ENCODE measurements at places on chromosomes 2 and 18. TPM values are rescaled to one million over a fixed set of nuclear protein-coding genes. Genes with fewer than 3 reads are reported as not detected.

- no peak for DNase-seq
These were observed 136.2 kb downstream of the RGPD3 start for GRCh38 chr2:106332054-106332453.

DNA sequence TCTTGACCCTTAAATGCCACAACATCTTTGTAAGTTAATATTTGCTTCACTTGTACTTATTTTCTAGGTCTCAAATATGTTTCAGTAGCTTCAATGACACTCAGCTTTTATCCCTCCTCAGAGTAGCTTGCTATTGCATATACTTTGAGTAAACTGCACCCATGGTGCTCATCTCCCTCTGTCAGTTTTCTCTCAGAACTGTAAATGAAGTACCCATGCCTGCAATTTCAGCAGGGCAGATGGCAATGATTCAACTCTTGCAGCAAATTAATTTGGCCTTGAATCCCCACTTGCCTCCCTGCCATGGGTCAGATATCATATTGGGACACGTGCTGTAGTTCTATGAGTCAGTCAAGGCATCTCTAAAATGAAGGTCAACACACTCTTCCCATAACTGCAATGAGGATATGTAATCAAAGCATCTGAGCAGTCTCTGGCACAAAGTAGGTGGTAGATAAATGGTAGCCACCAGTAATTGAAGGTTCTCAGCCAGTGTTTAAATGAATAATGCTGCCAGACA is 225.8 kb downstream of the PIEZO2 start:
- no peak for DNase-seq

DNA sequence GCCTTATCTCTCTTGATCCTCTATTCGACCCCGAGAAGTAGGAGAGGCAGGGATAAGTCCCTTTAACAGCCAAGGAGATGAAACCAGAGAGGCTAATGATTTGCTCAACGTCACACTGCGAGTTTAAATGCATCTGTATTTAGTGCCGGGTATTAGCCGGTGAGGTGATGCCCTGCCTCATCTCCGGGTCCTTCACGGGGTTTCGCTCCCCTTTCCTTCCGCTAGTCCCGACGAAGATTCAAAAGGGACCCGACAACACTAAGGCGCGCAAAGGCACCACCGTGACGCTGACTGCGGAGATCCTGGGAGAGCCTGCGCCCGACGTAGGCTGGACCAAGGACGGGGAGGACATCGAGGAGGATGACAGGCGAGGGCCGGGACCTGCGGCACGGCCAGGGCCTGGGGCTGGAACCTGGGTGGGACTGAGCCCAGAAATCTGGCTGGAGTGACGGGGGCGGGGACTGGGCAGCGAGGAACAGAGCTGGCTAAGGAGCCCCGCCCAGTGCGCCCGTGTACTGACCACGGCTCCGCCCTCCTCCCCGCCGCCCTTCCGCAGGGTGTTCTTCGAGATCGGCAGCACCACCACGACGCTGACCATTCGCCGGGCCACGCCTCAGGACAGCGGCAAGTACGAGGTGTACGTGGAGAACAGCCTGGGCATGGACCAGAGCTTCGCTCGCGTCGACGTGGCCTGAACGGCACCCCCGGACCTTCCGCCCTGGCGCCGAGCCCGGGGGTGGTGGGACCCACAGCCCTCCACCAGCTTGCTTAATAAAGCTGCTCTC is 1.0 kb upstream of the GMPPA start:
- DNase-seq, result peak; percentile 80

DNA sequence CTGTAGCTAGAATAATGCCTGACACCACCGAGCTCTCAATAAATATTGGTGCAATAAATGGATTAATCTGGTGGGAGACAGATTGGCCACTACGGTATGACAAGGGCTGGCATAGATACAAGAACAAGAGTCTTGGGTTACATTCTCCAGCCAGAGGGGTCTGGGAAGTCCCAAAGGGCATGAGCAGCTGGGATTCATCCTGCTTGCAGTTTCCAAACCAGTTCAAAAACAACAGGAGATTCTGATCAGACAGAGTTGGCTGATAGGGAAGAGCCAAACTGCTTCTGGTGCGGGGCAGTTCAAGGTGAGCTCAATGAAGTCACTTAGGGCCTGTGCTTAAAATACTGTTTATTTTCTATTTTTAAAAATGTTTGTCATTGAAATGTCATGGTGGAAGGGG is 266.9 kb downstream of the TNS1 start:
- DNase-seq, result no peak

GRCh38 chr2:47617523-47618271 is 165.2 kb upstream of the MSH6 start:
- no peak for DNase-seq

DNA sequence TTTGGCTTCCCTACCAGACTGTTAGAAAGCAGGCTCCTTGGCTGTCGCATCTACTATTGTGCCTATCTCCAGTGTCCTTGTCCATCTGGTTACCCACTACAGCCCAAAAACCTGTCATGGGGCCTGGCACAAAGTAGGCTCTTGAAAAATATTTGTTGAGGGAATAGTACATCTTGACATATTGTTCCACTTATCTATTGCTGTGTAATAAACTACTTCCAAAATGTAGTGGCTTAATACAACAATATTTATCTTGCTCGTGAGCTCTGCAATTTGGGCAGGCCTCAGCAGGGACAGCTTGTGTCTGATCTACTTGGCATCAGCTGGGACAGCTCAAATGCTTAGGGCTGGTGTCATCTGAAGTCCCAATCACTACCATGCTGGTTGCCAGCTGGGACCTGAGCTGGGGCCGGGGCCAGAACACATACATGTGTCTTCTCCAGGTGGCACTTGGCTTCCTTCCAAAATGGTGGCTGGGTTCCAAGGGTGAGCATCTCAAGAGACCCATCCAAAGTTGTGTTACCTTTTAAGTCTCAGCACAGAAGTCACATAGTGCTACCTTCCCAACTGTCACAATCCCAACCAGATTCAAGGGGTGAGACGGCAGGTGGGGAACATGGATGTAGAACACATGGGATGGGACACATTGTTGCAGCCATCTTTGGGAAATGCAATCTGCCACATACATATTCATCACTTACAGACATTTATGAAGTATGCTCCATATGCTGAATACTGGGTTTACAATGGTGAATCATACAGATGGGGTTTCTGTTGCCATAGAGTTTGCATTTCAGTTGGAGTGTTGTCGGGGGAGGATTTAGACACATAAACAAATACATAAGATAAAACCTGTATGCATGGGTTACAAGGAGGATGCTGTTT is 134.2 kb downstream of the FOXI3 start:
- no peak for DNase-seq

- DNase-seq, result no peak
These were observed 325.8 kb downstream of the CYP26B1 start for GRCh38 chr2:71821856-71822255.

DNA sequence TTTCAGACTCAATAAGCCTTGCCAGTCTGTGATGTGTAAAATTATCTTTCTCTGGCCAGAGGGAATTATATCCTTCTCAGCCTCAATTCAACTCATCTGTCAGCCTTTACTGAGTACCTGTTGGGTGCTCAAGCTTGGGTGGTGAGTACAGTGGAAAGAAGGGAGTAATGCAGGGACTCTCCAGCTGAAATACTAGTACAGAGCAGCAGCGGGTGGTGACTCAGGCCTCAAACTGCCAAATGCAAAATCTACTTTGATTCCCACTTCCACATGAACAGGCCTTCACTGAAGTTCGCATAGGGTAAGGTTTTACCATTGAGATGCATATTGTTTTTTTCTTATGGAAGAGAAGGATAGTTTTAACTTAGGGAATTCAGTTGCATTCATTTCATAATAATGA is 326.8 kb downstream of the LRRTM1 start:
- no peak for DNase-seq

The SPDYA gene
- 0.13 TPM for total RNA-seq

The RGPD8 gene
- 8.7 TPM for total RNA-seq

The CABLES1 gene
- 30.3 TPM for total RNA-seq

The CELF4 gene
- 0.13 TPM for total RNA-seq

Measured in dermis microvascular lymphatic vessel endothelial cell (primary cell).